Prostate gland (tissue), 2 donors: ENCODE measurements at places on chromosomes 5 and 9. TPM values are rescaled to one million over a fixed set of nuclear protein-coding genes. Genes with fewer than 3 reads are reported as not detected.

DNA sequence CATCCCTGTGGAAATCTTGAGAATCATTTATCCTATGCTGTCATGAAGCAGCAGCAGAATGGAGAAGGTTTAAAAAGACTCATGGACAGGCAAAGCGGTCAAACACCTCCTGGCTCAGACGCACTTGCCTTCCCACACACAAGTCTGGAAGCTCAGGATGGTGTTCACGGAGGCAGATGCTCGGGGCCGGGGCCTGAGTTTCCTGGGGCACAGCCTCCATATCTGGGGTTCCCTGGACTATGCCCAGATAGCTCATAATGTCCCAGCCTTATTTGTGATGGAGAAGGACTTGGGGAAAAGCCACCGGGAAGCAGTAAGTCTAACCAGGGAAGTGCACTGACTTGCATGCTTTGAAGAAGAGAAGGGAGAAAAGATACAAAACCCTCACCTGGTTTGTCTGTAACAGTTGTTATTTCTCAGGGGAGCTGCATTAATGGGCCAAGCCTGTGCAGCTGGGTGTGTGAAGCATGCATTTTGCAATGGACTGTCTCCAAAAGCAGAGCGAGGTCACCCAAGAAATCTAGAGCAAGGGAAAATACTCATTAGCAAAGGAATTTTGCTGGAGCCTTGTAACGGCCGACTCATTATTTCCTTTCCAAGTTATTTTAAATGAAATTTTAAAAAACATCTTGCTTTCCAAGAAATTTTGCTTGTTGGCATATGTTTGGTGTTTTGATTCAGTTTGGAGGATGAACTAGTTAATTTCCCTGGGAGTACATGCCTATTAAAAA, 3.4 kb downstream of the S1PR3 start:
- peak overlapping the region; percentile 14 for H3K27ac ChIP-seq
- H3K27me3 ChIP-seq: no peaks in the 10 kb centered on the region
- DNase-seq: no peak
- H3K4me3 ChIP-seq: no peak overlapping the region
- no peaks in the 10 kb centered on the region for H3K4me1 ChIP-seq

DNA sequence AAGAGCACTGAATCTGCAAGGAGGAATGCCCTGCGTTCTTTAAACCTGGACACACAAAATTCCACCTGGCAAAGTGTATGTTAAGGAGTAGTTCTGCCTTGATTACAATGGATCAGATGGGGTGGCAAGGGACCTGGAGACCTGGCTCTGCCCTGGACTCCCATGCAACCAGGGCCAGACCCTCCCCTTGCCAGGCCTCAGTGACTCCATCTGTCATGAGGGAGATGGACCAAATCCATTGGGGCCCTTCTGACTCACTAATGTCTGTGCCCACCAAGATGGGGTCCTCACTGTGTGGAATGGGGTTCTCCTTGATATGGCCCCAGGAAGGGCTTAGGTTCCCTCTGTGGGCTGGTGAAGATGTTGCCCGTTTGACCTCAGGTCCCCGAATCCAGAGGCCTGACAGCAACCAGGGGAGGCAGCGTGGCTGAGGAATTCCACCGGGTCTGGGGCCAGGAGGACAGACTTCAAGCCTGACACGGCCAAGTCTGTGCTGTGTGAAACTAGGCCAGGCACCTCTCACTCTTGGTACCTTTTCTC, 100.3 kb downstream of the PAX5 start:
- DNase-seq: no peak
- H3K27me3 ChIP-seq: no peaks in the 10 kb centered on the region
- H3K36me3 ChIP-seq: no peaks in the 10 kb centered on the region
- no peak overlapping the region for H3K27ac ChIP-seq
- H3K4me1 ChIP-seq: no peaks in the 10 kb centered on the region

DNA sequence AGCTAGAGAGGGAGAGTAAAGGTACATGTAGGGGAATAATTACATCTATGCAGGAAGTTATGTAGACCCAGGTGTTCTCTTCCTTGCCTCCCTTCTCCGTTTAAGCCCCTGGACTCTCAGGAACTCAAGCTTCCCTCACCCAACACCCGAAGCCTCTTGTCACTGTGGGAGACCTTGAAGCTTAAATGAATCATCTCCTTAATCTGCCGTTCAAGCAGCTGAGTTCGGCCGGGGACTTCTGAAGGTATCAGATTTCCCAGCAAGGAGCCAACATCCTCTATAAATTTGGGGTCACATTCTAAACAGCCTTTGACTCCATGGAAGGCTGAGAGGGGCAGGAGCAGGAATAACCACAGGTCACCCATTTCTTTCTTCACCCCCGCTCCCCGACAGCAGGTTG, 412 bp downstream of the IZUMO3 start:
- H3K36me3 ChIP-seq: no peaks in the 10 kb centered on the region
- no peak for DNase-seq
- H3K27me3 ChIP-seq: no peaks in the 10 kb centered on the region
- no peak overlapping the region for H3K4me3 ChIP-seq
- H3K27ac ChIP-seq: no peak overlapping the region

- DNase-seq: no peak
- H3K4me1 ChIP-seq: no peaks in the 10 kb centered on the region
- H3K27ac ChIP-seq: no peak overlapping the region
- no peaks in the 10 kb centered on the region for H3K27me3 ChIP-seq
Observed at GRCh38 chr5:140408750-140409241, 7.2 kb downstream of the ANKHD1 start.

DNA sequence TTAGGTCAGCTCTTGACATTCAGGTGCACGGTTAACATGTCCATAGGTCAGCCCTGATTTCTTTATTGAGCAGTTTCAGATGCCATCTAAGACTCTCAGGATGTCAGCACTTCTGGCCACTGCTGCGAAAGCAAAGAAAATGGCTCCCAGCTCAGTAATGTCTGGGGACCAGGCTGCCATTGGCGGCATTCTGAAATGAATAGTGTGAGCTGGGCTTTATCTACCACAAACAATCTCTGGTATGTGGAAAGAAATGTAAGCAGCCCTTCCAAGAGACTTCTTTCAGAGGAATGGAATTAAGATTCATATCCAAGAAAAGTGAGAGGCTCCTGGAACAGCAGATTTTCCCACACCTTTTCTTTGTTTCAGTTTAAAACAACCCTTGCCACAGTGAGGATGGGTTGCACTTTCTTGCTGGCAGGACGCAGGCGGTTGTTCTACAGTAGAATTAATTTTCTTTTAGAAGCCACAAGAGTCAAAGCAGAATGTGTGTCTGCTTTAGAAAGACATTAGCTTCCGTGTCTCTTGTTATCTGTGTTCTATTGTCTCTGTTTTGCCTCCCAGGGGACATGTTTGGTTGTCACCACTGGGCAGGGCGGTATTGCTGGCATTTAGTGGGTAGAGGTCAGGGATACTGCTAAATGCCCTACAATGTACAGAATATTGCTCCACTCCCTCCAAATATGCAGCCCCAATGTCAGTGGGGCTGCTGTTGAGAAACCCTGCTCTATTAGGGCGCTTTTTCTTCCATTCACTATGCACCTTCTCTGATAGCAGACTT, 149.9 kb upstream of the ANKH start:
- H3K4me3 ChIP-seq: no peak overlapping the region
- no peak overlapping the region for H3K27ac ChIP-seq
- H3K27me3 ChIP-seq: no peaks in the 10 kb centered on the region
- no peak for DNase-seq

GRCh38 chr9:132141948-132142594, 19.8 kb upstream of the NTNG2 start:
- no peak overlapping the region for H3K27ac ChIP-seq
- H3K4me1 ChIP-seq: no peaks in the 10 kb centered on the region
- H3K36me3 ChIP-seq: no peaks in the 10 kb centered on the region
- DNase-seq: no peak
- no peak overlapping the region for H3K4me3 ChIP-seq

DNA sequence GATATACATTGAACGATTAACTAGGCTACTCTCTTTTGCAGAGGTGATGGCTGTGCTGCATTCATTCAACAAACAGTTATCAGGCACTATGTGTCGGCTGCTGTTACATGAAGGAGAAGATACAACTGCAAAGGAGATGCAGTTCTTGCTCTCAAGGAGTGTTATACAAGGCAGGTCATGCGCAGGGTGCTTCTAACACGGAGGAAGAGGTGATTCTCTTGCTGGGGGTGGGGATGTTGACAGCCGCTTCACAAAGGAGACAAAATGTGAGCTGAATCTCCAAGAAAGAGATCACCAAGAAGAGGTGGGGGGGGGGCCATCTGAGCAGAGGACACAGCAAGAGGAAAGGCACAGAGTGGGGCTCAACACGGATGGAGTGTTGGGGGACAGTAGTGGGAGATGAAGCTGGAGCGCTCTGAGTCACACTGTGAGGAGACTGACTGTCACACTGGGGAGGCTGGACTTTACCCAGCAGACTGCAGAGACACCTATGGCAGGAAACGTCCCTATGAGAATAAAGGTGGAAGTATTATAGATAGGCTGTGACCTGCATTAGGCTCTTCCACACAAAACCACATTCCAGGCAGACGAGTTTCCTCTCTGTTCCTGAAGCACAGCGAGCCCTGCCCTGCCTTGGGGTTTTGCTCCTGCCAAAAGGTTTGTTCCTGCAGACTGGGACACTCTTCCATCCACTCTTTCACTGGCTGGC, 20.9 kb downstream of the NDUFA8 start:
- DNase-seq: no peak
- H3K27me3 ChIP-seq: no peaks in the 10 kb centered on the region
- no peak overlapping the region for H3K27ac ChIP-seq
- no peak overlapping the region for H3K4me3 ChIP-seq
- H3K36me3 ChIP-seq: no peaks in the 10 kb centered on the region
- H3K4me1 ChIP-seq: no peaks in the 10 kb centered on the region

- H3K4me3 ChIP-seq: no peak overlapping the region
- no peaks in the 10 kb centered on the region for H3K4me1 ChIP-seq
- H3K27me3 ChIP-seq: no peaks in the 10 kb centered on the region
- H3K36me3 ChIP-seq: no peaks in the 10 kb centered on the region
- no peak overlapping the region for H3K27ac ChIP-seq
Observed at GRCh38 chr5:162434281-162434680, 366.7 kb downstream of the GABRG2 start.

GRCh38 chr5:37984300-37984699, 144.5 kb upstream of the GDNF start:
- no peak for DNase-seq
- no peaks in the 10 kb centered on the region for H3K36me3 ChIP-seq
- no peaks in the 10 kb centered on the region for H3K4me1 ChIP-seq

- H3K27ac ChIP-seq: no peak overlapping the region
- no peaks in the 10 kb centered on the region for H3K36me3 ChIP-seq
- DNase-seq: no peak
- H3K27me3 ChIP-seq: no peaks in the 10 kb centered on the region
Observed at GRCh38 chr9:2269778-2270177, 254.6 kb downstream of the SMARCA2 start.

- H3K4me3 ChIP-seq: no peak overlapping the region
- no peaks in the 10 kb centered on the region for H3K27me3 ChIP-seq
- H3K27ac ChIP-seq: no peak overlapping the region
- no peak for DNase-seq
- no peaks in the 10 kb centered on the region for H3K36me3 ChIP-seq
Observed at GRCh38 chr5:74953937-74954720, 87.9 kb upstream of the FAM169A start.

GRCh38 chr5:171371326-171371725, 16.3 kb upstream of the NPM1 start:
- no peak overlapping the region for H3K4me3 ChIP-seq
- no peak overlapping the region for H3K27ac ChIP-seq
- no peak for DNase-seq

GRCh38 chr5:179475208-179475751, 75.1 kb upstream of the RUFY1 start:
- H3K4me1 ChIP-seq: no peaks in the 10 kb centered on the region
- H3K27me3 ChIP-seq: no peaks in the 10 kb centered on the region
- H3K4me3 ChIP-seq: no peak overlapping the region
- no peak overlapping the region for H3K27ac ChIP-seq

GRCh38 chr5:67494186-67494855, 297.7 kb upstream of the CD180 start:
- H3K27ac ChIP-seq: no peak overlapping the region
- H3K36me3 ChIP-seq: no peaks in the 10 kb centered on the region

GRCh38 chr5:146797658-146798057, 80.9 kb downstream of the PPP2R2B start:
- H3K27me3 ChIP-seq: peaks cover 2% of the 10 kb centered on the region
- no peak overlapping the region for H3K27ac ChIP-seq
- H3K36me3 ChIP-seq: no peaks in the 10 kb centered on the region
- H3K4me1 ChIP-seq: no peaks in the 10 kb centered on the region
- no peak overlapping the region for H3K4me3 ChIP-seq
- no peak for DNase-seq

DNA sequence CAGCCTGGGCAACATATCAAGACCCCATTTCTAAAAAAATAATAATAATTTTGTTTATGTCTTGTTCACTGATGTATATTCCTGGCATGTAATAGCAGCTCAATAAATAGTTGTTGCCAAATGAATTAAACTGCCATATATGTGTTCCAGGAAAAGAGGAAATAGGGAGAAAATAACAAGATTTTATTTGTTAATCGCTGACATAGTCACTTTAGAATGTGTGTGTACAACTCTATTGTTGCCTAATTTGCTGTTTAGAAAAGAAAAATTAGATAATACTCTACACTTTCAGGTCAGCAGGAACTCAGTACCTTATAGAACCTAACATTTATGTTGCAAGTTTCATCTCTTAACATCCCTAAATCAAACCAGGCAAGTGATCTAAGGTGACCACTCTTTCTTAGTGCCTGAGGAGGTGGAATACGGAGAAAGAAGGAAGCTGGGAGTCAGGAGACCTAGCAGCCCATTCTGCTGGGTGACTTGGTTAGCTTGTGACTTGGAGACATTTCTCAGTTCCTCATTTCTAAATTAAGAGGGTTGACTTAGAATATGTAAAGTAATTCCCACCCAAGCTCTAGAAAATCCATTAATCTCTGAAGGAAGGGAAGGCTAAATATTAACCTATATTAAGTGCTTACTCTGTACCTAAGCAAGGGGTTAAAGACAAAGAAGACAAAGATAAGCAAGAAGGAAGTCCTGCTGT, 110.3 kb upstream of the IQGAP2 start:
- no peaks in the 10 kb centered on the region for H3K27me3 ChIP-seq
- no peak for DNase-seq
- H3K4me3 ChIP-seq: no peak overlapping the region
- H3K4me1 ChIP-seq: peaks cover 9% of the 10 kb centered on the region
- peak overlapping the region; percentile 55 for H3K27ac ChIP-seq

GRCh38 chr9:81497091-81497490, 192.3 kb downstream of the TLE1 start:
- no peak overlapping the region for H3K27ac ChIP-seq
- no peaks in the 10 kb centered on the region for H3K4me1 ChIP-seq
- no peaks in the 10 kb centered on the region for H3K27me3 ChIP-seq
- no peak for DNase-seq

- H3K36me3 ChIP-seq: no peaks in the 10 kb centered on the region
- no peak overlapping the region for H3K27ac ChIP-seq
Observed at GRCh38 chr5:150500905-150501304, 7.0 kb upstream of the NDST1 start.

GRCh38 chr5:14202462-14202861, 59.3 kb downstream of the TRIO start:
- no peaks in the 10 kb centered on the region for H3K4me1 ChIP-seq
- no peak overlapping the region for H3K4me3 ChIP-seq
- no peak for DNase-seq
- no peaks in the 10 kb centered on the region for H3K36me3 ChIP-seq
- no peak overlapping the region for H3K27ac ChIP-seq

GRCh38 chr9:69357030-69357775, 32.2 kb downstream of the ENTREP1 start:
- no peaks in the 10 kb centered on the region for H3K36me3 ChIP-seq
- H3K4me3 ChIP-seq: no peak overlapping the region
- DNase-seq: no peak
- H3K27me3 ChIP-seq: no peaks in the 10 kb centered on the region
- H3K4me1 ChIP-seq: peaks cover 5% of the 10 kb centered on the region

BTNL3 gene
- not detected for total RNA-seq

COL23A1 gene
- total RNA-seq: 2.7 TPM

PCDHGC5 gene
- 0.96 TPM for total RNA-seq

GMCL2 gene
- not detected for total RNA-seq

C1QTNF3 gene
- total RNA-seq: 8.2 TPM

PTPDC1 gene
- total RNA-seq: 17.9 TPM

GLRA1 gene
- not detected for total RNA-seq
